Activated naive CD4-positive, alpha-beta T cell treated with anti-CD3 and anti-CD28 coated beads for 36 hours (primary cell): ENCODE measurements at places on chromosomes 4 and X. TPM values are rescaled to one million over a fixed set of nuclear protein-coding genes. Genes with fewer than 3 reads are reported as not detected.

DNA sequence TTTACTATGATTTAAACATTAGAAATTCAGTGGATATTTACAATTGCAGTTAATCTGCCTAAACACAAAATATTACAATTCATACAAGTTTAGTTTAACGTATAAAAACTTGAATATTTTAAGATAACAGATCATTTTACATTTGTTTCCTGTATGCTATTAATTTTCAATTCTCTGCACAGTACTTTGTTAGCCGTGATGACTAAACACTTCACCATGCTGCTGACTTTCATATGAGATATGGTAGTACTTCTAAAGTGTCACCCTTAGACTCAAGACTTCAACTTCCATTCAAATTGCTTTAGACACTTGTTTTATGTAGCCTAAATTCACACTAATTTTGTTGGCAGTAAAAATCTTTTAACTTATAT, 1646.4 kb upstream of the ADGRL3 start:
- DNase-seq, result no peak

FBXW7 gene
- 29.2 TPM for total RNA-seq

DNA sequence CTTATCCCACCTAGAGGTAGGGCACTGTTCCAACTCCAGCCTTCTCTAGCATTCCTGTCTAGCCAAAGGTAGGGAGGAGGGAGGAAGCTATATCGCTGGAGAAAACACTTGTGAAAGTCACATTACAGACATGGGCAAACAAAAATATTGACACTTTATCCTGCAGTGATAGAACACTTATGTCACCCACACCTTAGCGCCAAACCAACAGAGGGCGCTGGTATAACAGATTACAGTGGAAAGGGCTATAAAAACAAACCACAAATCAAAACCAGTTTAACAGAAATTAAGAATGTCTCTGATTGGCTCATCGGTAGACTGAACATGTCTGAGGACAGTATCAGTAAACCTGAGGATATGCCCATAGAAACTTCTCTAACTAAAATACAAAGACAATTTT, 451.3 kb downstream of the TLL1 start:
- no peak for DNase-seq

DNA sequence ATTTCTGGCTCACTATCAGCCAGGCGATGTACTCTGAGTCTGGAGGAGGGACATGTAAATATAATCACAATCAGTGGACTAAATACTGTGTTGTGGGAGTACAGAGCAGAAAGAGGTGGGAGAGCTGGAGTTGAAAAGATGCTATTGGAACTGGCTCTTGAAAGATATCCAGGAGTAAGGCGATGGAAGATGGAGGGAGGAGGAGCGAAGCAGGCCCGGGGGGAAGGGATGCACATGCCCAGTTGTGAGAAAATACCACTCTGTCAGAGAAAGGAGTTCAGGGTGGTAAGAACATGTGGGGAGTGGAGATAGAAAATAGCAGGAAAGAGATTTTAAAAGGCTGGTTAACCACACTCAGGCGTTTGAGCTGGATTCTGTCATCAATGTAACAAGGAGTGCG, 216.9 kb upstream of the ETNPPL start:
- no peak for DNase-seq

ADH1A gene
- not detected for total RNA-seq

DNA sequence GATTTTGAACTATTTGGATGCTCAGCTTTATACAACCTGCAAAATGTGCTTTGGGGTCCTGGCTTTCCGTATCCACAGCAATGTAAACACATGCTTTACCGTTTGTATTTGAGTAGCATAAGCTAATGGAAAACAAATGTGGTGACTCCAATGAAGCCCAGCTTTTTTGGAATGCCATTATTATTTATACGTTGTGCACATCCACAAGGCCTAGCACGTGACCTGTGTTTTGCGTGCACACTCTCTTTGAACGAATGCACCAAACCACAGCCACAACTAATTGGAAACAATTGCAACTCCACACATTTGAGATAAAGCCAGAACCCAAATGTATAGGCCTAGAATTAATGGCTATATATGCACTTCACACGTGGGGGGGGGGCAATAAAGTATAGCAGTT, 189.5 kb upstream of the GPC4 start:
- no peak for DNase-seq

NPFFR2 gene
- total RNA-seq, result not detected

- no peak for DNase-seq
These were observed 464 bp downstream of the RASGEF1B start for GRCh38 chr4:81471298-81471587.

DNA sequence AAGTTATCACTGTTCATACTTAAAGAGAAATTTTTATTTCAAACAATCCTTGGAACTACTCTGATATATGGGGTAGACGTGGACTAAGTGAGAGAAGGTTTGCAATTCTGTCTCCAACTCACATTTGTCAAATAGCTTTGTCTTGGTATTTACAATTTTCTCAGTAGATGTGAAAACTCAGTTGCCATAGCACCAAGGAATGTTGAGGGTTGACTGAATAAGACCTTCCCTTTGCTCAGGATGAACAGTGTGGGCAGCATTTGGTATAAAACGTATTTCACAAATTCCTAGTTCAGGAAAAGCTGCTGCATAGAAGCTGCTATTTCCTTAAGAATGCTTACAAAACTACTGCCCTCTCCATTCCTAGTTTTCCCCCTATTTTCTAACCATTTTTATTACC, 399.5 kb downstream of the NKX6-1 start:
- no peak for DNase-seq

YY2 gene
- total RNA-seq, result 1.3 TPM

DNA sequence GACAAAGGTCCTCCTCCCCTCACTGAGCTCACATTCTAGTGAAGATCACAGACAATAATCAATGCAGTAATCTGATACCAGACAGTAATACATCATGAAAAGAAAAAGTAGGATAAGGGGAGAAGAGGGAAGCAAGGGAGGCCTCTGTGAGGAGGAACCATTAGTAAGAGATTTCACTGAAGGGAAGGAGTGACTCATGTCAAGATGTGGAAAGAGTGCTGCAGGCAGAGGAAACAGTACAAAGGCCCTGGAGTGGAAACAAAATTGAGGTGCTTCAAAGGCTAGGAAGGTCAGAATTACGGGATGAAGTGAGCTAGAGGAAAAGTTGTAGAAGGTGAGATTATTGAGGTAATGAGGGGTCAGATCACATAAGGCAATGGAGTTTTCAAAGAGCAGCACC, 38.1 kb downstream of the LAMTOR3 start:
- peak; percentile 48 for DNase-seq

DNA sequence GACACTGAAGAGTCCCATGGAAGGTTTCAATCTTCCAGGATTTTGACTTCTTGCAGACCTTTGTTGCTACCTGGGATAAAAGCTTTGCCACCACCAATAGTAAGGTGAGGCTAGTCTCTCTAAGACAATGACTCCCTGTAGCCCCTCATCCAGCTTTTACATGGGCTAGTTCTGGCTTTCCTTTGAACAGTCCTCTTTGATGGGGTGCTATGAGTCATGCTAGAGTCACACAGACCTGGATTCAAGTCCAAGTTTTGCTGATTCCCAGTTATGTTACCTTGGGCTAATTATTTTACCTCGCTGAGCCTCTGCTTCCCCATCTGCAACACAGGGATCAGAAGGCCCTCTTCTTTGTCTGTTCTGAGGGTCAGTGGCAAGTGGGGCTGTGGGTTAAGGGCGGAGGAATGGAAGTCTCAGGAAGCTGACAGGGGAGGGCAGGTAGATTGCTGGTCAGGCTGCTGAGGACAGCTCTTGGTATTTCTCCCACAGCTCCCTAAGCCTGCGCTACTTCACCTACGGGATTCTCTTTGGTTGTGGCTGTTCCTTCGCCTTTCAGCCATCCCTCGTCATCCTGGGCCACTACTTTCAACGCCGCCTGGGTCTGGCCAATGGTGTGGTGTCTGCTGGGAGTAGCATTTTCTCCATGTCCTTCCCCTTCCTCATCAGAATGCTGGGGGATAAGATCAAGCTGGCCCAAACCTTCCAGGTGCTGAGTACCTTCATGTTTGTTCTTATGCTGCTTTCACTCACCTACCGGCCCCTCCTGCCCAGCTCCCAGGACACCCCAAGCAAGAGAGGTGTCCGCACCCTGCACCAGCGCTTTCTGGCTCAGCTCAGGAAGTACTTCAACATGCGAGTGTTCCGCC, 90.3 kb downstream of the RLIM start:
- DNase-seq, result no peak

DNA sequence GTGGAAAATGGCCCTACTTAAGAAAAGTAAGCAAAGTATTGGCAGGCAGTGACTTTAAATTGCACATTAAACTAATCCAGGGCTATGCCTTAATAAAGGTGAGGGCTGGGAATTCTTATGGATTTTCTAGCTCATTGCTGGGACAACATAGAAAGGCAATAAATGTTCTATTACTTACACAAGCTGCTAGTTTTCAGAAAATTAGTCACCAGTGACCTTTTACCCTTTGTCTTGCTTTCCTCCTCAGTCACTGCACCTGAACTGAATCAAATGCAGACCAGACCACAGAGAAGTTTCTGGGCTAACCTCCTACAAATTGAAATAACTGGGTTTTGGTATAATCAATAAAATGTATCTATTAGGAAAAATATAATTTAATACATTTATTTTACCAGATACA, 694.4 kb upstream of the FAM241A start:
- DNase-seq, result no peak

P2RY8 gene
- 10.6 TPM for total RNA-seq

DNA sequence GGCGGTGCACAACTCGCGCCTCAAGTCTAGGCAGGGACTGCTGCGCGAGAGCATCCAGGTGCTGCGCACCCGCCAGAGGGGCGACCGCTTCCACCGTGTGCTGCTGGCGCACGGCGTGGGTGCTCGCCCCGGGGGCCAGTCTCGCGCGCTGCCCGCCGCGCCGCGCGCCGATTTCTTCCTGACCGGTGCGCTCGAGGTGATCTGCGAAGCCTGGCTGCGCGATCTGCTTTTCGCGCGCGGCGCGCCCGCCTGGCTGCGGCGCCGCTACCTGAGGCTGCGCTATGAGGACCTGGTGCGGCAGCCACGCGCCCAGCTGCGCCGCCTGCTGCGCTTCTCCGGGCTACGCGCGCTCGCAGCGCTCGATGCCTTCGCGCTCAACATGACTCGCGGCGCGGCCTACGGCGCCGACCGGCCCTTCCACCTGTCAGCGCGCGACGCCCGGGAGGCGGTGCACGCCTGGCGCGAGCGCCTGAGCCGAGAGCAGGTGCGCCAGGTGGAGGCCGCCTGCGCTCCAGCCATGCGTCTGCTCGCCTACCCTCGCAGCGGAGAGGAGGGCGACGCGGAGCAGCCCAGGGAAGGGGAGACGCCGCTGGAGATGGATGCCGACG, 1.3 kb downstream of the CHST7 start:
- peak; percentile 23 for DNase-seq
